ENCODE measurements at places on chromosomes 6 and 20.
A peak's percentile ranks its signal among the peaks of the same experiment; 100 is the strongest.

DNA sequence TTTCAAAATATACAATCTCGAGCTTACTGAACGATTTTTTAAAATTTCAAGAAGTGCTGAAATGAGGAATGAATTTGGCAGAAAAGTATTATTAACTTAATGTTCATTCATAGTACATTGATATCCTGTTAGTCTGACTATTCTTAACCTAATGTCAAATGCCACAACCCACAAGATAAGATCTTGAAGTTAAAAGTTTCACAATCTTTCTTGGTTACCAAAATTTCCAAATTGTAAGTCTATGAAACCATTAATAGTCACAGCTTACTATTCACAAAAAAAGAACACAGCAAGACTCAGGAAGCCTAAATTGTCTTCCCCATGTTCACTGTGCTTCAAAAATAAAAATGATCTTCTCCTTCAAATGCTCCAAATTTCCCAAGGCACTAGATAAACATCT is 71.3 kb downstream of the HACE1 start:
- no peak for DNase-seq

DNA sequence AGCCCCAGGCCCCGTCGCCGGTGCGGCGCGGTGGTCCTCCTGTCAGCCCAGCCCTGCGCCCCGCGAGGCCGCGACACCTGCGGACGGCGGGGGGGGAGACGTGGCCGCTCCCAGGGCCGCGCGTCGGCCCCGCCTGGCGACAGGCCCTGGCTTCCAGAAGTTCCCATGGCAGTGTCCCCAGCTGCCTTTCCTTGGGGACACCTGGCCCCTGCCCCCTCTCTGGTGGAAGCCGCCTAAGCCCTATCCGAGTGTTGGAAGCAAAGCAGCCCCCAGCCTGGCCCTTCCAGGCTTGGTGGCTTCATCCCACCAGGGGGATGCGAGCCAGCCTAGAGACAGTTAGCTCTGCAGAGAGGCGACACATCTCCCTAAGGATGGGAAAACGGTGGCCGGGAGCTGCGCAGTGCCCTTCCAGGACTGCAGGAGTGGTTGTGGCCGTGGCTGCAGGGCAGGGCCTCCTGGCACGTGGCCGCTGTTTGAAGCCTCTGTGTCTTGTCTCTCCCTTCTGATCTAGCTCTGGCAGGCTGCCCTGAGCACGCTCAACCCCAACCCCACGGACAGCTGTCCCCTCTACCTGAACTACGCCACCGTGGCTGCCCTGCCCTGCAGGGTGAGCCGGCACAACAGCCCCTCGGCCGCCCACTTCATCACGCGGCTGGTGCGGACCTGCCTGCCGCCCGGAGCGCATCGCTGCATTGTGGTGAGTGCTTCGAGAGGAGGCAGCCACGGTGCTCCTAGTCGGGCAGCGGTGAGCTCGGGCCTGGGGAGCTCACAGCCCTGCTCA is 816 bp downstream of the NPEPL1 start:
- no peak for DNase-seq

- DNase-seq = no peak
Measured at GRCh38 chr6:35258858-35259193, 709 bp upstream of the ZNF76 start.

DNA sequence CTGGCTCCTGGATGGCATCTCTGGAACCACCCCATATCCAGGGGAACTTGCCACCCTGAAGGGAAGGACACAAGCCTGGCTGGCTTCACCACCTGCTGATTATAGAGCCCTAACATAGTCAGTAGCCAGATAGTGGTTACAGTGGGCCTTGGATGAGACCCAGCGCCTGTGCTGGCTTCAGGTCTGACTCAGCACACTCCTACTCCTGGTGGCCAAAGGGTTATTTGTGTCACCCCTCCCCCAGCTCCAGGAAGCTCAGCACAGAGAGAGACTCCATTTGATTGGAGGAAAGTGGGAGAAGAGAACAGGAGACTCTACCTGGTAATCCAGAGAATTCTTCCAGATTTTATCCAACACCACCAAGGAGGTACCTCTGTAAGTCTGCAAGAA is 12.8 kb downstream of the SNX14 start:
- DNase-seq = no peak

DNA sequence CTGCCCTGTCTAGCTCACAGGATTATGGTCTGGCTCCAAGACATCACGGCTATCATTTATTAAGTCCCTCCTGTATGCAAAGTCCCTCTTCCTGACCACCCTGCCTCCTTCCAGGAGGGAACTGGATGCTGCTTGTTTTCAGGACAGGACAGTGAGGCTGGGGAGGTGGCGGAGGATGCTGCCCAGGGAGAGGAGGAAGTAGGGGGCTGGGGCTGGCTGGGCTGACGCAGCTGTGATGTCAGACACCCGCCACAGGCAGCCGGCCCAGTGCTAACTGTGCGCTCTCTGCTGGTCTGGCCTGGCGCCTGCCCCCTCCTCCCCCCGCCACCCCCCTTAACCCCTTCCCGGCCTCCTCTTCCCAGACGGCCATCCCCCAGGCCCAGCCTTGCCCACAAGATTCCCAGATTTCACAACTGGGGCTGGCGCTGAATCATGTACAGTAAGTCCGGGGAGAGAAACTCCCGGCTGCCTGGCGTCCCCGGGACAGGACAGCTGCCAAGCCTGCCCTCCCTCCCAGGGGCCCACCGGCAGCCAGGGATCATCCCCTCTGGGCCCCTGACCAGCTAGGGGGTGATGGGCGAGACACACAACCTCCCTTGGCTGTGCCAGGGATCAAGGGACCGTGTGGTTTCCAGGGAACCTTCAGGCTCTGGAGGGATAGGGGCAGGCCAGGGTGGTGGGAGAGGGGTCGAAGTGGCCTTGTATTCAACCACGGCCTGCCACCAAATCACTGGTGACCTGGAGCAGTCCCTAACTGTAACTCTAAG is 118.1 kb downstream of the CEBPB start:
- DNase-seq = no peak

- DNase-seq = no peak
Measured at GRCh38 chr6:73564578-73565345, 43.9 kb upstream of the EEF1A1 start.

- no peak for DNase-seq
Measured at GRCh38 chr20:57390604-57391438, at the start of gene RBM38. RBM38 (plus strand) TSS chr20:57391396; CDS start chr20:57391582, 186 bp downstream.

DNA sequence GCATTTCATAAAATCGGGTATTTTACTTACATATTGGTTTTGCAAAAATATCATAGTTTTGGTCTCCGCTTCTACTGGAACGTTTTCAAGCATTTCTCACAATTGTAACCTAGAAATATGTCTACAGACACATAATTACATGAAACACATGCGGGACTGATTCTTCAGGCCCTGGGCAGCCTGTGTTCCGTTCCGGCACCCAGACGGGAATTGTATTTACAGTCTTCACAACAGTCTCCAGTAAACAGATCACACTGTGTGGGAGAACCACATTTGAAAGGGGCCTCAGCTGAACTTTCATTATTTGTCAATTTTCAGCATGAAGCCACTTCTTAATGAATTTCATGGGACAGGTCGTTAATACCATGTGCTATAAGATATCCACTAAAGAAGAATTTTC is 196.9 kb downstream of the DST start:
- no peak for DNase-seq

GRCh38 chr20:25193843-25194242 is 1.7 kb upstream of the ENTPD6 start:
- no peak for DNase-seq

DNA sequence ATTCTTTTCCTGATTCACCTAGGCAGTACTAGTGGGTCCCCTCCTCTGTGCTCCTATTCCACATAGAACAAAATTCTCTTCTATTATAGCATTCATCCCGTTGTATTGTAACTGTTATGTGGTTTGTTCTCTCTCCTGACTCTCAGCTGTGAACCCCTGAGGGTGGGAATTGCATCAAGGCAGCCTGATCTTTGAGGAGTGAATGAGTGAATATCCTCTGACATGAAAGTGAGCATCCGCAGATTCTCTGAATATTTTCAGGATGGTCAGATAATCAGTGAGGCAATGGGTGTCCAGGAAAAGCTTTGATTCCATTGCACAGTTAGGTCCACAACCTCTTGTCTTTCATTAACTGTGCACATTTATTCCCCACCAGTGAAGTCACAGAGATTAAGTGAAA is 67.6 kb upstream of the SLC22A23 start:
- no peak for DNase-seq

DNA sequence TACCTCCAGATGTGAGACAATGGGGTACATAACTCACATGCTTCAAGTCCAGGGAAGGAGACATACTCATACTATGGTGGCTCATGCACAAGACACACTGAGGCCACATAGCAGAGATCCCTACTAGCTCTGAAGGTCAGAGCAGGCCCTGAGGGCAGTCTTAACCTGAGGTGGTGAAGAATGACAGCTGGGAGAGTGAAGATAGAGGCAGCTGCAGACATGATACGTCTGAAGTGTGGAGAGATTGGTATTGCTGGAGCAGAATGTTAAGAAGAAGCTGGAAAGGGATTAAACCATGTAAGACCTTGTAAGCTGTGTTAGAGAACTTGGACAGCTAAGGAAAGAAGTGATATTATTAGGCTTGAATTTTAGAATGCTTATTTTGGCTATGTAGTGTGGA is 32.9 kb downstream of the PGM3 start:
- DNase-seq = no peak

GRCh38 chr6:54291738-54292137 is 16.5 kb upstream of the TINAG start:
- peak; percentile 27 for DNase-seq

GRCh38 chr6:127185437-127185995 is 67.0 kb downstream of the RSPO3 start:
- no peak for DNase-seq

DNA sequence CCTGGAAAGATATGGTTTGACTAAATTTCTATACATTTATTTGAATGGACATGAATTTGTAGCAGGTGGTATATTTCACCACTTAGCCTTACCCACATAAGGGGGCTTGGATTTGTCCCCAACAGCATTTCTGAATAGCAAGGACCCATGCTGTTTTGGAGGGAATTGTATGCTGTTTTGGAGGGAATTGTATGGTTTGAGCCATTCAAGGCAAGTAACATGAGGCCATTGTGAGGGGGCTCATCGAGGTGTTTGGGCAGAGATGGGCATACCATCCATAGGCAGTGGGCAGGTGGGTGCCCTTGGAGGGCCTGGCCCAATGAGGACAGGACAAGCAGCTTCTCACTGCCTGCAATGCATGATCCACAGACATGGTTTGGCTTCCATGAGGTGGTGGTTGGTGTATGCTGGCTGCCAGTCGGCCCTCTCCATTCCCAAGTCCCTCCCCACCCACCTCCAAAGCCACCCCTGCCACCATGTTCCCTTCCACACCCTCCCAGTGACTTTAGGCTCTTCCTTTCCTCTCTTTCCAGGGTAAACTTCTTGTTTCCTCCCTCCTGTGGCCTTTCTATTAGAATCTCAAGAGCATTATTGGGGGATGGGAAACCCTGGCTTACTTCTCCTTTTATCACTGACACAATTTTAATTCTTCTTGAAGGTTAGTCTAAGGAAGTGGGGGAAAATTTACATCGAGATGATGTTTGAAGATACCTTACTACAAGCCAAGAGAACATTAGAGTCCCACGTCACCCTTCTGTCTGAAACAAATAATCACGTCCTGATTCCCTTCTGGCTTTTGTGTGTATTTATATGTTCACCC is 13.2 kb upstream of the PXDC1 start:
- DNase-seq = no peak

All from glomerular endothelial cell (primary cell).